SW480 (cell line): ENCODE measurements at places on chromosomes 13 and 19.

DNA sequence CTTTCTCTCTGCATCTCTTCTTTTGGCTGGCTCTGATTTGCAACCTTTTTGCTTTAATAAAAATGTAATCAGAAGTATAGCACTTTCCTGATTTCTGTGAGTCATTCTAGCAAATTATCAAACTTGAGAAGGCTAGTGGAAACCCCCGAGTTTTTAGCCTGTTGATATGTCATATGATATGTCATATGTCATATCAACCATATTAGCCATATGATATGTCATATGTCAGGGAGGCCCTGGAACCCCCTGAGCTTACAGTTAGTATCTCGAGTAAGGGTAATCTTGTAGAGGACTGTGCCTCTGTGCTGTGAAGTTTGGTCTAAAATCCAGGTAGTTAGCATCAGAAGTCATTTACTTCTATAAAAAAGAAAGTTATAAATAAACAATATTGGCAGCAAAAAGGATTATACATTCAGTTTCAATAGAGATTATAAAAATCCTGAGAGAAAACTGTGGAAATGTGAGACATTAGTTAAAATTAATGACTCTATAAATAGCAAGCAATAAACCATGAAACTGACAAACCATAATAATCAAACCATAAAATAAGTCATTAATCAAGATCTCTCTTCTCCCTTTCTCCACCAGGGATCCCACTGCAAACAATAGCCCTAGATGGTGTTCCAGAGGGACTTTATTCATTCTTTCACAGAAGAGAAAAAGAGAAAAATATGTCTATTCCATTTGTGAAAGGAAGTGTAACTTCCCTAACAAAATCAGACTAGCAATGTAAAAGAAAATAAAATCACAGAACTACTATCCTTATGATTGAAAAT is 167.4 kb downstream of the NALCN start:
- no peak for DNase-seq

DNA sequence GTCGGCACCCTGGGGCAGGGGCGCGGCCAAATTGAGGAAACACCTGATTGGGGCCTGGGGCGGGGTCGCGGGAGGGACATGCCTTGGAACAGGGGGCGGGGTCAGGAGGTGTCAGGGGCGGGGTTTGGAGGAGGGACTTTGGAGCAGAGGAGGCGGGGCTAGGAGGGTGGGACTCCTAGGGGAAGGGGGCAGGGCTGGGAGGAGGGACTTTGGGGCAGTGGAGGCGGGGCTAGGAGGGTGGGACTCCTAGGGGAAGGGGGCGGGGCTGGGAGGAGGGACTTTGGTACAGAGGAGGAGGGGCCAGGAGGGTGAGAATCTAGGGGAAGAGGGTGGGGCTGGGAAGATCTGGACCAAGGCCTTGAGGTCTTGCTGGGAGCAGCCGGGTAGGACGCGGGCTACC is 21.9 kb downstream of the GRIN2D start:
- peak; percentile 70 for DNase-seq

DNA sequence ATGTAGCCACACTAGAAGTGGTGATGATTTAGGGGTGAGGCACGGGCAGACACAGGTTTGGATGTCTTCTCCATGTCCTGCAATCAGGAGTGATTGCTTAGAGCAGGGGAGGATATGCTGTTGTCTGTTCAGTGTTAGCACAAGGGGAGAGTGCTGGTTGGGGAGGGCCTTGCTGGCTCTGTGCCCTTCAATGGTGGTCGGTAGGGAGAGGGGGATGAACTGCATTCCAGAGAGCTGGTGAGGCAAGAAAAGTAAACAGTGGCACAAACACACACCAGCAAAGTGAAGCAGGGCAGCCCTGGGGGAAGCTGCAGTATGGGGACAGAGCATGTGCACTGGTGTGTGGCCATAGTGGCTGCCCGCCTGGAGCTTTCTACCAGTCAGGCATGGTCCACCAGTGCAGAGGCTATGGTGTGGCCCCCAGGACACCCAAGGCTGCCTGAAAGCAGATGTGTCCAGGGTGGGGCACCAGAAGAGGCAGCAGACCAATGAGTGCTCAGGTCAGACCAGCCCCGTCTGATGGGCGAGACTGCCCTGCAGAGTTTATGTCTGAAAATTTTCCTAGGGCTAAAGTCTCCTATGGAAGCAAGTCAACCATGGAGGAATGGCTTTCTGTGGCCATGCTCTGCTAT is 1676.9 kb downstream of the PCDH9 start:
- no peak for DNase-seq

DNA sequence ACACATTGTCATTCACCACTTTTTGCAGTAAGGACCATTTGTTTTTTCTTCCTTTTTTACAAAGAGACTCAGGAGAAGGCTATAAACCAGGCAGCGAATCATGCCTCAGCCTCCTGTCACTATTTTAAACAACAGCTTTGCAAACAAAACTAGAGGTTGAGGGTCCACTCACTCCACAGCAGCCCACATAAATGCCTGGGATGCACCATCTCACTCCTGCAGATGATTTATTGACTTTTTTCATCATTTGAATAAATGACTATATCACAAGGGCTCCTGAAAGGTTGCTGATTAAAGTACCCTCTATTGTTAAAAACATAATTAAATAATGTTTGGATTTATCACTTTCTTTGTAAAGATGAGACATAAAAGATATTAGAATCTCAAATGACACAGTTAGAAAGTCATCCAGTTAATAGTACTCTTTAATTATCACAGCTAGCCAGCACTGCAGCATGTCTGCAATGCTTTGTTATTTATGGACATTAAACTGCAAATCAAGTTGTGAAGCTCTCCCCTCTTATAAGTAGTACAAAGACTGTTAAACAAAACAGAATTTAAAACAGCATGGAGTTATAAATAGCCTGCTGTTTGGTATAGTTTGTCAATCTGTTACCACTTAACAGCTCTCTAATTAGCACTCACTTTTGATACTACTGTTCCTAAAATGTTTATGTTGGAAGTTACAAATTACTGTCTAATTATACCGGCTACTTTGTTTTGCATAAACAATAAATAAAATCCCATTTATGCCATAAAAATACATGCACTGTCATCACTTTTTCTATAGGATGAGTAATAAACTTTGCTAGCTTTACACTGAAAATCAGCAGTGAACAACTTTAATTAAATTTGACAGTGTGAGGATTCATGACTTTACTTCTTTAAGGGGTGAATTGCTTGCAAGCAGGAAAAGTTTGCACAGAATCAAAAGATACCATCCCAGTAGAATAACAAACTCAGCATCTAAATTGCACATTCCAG is 853.2 kb downstream of the UQCRFS1 start:
- no peak for DNase-seq

DNA sequence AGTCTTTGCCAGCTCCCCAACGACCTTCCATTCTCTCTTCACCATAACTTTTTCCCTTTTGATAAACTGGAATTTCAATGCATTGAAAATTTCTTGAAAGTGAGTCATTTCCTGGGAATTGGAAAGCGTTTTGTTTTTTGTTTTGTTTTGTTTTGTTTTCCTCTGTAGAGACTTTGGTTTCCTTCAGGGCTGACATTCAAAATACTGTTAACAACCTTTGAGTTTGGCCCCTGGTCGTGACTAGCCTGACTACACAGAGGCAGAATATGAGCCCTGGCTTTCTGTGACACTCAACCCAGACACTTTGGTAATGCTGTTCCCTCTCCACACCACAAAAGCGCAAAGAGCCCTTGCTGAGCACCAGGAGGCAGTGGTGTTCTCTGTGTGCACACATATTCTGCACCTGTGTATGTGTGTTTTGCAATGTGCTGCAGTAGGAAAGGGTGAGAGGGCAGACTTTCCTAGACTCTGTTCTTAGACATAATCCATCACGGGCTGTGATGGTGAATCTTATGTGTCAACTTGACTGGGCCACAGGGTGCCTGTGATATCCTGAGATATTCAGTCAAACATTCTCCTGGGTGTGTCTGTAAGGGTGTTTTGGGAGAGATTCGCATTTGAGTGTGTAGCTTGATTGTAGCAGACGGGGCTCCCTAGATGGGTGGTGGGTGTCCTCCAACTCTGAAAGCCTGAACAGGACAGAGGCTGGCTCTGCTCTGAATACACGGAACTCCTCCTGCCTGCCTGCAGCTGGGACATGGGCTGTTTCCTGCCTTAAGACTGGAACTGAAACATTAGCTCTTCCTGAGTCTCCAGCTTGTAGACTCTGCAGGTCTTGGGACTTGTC is 29.5 kb upstream of the ANKRD10 start:
- DNase-seq: peak; percentile 74

- peak; percentile 7 for DNase-seq
Measured at GRCh38 chr13:65497265-65497664, 1732.9 kb downstream of the PCDH9 start.

GRCh38 chr19:35828692-35829301 is 16.2 kb upstream of the PRODH2 start:
- DNase-seq: no peak

GRCh38 chr13:31978021-31978420 is 53.6 kb upstream of the FRY start:
- DNase-seq: no peak

GRCh38 chr19:16898361-16899015 is 9.7 kb downstream of the F2RL3 start:
- no peak for DNase-seq

DNA sequence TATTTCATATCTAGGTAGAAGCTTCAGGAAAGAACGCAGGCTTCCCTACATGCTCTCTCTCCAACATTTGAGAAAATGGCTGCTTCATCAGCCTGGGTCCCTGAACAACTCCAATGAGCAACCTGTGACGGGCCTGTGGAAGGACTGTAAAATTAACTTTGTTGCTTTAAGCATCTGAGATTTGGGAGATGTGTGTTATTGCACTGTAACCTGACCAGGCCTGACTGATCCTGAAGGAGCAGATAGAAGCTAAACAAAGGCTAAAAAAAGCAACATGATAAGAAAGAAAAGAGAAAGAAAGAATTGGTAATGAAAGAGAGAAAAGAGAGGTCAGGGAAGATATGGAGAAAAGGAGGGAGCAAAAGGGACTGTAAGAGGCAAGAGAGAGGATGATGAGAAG is 77.1 kb upstream of the MBNL2 start:
- no peak for DNase-seq

DNA sequence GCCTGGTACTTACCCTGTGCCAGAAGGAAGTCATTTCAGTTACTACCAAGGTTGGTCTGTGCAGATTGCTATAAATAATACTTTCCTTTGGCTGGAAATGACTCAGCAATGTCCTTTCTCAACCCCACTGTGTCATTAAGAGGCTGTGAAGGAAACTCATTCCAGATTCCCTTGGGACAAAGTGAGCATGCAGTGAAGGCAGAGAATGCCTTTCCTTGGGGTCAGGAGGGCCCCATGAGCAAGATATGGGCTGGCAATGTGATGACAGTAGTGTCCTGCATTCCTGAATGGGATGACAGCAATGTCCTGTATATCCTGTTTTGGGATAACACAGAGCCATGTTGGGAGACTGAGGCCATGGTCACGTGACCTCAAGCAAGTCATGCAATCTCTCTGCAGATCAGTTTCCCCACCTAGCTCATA is 213.1 kb upstream of the TMTC4 start:
- no peak for DNase-seq

GRCh38 chr13:84821261-84821660 is 939.0 kb upstream of the SLITRK1 start:
- no peak for DNase-seq

DNA sequence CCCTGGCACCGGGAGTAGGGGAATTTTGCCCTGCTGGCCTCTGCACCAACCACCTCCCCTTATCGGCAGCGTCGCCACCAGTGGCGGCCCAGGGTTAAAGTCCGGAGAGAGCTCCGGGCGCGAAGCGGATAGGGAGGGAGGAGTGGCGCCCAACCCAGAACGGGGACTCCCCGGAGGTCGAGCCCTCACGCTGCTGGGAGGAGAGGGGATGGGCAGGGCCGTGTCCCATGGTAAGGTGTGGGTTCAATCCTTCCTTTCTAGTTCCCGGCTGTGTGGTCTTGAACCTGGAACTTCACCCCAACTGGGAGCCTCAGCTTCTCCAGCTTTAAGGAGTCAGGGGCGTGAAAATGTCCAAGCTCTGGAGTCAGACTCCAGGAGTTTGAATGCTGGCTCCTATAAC is 23.3 kb upstream of the BCL3 start:
- peak; percentile 52 for DNase-seq

GRCh38 chr19:18418483-18419194 is 559 bp upstream of the SSBP4 start:
- peak; percentile 80 for DNase-seq

DNA sequence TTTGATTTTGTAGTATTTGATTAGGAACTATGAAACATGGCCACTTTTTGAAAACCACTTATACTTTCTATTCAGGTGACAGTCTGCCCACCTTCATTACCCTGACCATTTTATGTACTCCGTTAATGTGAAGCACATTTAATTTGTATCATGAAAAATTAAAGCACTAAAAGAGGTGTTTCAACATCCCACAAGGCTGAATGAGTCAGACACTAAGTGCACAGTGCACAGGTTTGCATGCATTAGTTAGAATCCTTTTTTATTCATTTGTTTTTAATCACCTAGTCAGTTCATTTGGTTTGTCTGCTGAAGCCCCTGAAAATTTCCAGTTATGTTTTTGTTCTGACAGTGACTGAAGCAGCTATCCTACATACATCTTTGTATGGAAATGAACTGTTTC is 271.0 kb downstream of the SLITRK5 start:
- DNase-seq: no peak

GRCh38 chr19:47436712-47437401 is 17.5 kb upstream of the MEIS3 start:
- peak; percentile 74 for DNase-seq

DNA sequence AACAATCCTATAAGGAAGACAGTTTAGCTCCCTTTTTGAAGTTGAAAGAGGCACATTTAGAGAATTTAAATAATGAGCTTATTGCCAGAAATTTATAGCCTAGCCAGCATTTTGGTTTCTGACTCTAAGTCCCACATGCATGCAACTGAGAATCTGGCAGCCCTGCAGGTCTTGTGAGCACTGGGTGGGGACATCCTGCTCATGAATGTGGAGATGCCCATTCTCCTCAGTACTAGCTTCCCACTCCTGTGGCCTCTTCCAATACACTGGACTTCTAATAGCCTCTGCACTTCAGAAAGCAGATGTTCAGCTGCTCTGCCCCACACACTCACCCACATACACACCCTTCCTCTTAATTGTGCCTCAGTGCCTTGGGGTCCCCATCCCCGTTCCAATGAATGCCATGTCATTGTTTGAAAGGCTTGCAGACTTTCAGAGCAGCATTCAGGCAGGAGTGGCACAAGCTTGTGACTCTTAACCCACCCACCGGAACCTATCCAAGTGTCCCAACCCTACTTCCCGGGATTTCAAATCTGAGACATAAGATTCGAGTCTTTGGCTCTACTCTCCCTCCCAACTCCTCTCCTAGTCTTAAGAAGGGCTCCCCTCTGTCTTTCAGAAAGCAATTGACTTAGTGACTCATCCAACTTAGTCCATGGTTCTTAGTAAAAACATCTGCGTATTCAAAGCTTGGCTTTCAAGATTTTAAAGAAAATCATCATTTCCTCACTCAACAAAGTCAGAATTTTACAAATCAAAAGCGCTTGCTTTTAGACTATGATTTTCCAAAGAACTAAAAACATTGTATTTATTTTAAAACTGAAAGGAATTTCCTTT is 80.0 kb upstream of the FREM2 start:
- no peak for DNase-seq
